ENCODE measurements at places on chromosomes 1 and 21.

DNA sequence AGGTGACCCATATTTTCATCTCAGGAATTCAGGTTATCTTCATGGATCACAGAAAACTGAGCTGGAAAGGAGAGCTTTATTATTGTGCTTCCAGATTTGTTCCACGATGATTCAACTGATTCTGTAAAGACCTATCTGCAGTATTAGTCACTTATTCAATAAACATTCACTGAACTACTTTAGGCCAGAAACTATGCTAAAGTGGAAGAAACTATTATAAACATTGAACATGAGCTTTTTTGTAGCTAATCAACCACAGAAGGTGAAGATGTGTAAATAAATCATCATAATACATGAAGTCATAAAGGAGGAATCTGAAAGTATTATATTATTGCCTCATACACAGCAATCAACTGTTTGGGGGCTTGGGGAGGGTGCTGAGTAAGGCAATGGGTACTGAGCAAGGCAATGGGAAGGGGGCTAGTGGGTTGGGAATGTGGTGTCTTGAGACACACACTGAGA lies 30.6 kb upstream of the EXO1 start:
- H3K27me3 ChIP-seq, result no peaks in the 10 kb centered on the region
- no peaks in the 10 kb centered on the region for H3K4me1 ChIP-seq
- H3K27ac ChIP-seq, result no peak overlapping the region
- DNase-seq, result no peak
- H3K4me3 ChIP-seq, result no peak overlapping the region
- H3K36me3 ChIP-seq, result no peaks in the 10 kb centered on the region

GRCh38 chr1:207414606-207415108 lies 39.5 kb upstream of the CR2 start:
- no peak for DNase-seq
- H3K36me3 ChIP-seq, result no peaks in the 10 kb centered on the region
- no peaks in the 10 kb centered on the region for H3K27me3 ChIP-seq

GRCh38 chr1:154575147-154575927 lies 7.8 kb downstream of the CHRNB2 start:
- no peak overlapping the region for H3K4me3 ChIP-seq
- H3K27me3 ChIP-seq, result no peaks in the 10 kb centered on the region
- no peak for DNase-seq
- H3K36me3 ChIP-seq, result peaks cover 13% of the 10 kb centered on the region

- H3K36me3 ChIP-seq, result no peaks in the 10 kb centered on the region
- H3K27me3 ChIP-seq, result no peaks in the 10 kb centered on the region
- no peaks in the 10 kb centered on the region for H3K4me1 ChIP-seq
- no peak for DNase-seq
- no peak overlapping the region for H3K4me3 ChIP-seq
- no peak overlapping the region for H3K27ac ChIP-seq
Measured at GRCh38 chr1:76231320-76231719, 156.8 kb downstream of the ST6GALNAC3 start.

GRCh38 chr1:171263901-171264300 lies 15.6 kb downstream of the FMO1 start:
- no peaks in the 10 kb centered on the region for H3K36me3 ChIP-seq
- no peaks in the 10 kb centered on the region for H3K4me1 ChIP-seq
- no peak overlapping the region for H3K4me3 ChIP-seq
- no peaks in the 10 kb centered on the region for H3K27me3 ChIP-seq
- no peak for DNase-seq

- DNase-seq, result no peak
- H3K4me3 ChIP-seq, result no peak overlapping the region
- no peaks in the 10 kb centered on the region for H3K36me3 ChIP-seq
- H3K27me3 ChIP-seq, result no peaks in the 10 kb centered on the region
Measured at GRCh38 chr1:228185641-228185965, 20.0 kb downstream of the IBA57 start.
